Sigmoid colon (tissue), 7 donors: ENCODE measurements at places on chromosomes 13 and 19. TPM values are rescaled to one million over a fixed set of nuclear protein-coding genes. Genes with fewer than 3 reads are reported as not detected.

GRCh38 chr19:42129399-42130253, 2.6 kb downstream of the POU2F2 start:
- DNase-seq: no peak

DNA sequence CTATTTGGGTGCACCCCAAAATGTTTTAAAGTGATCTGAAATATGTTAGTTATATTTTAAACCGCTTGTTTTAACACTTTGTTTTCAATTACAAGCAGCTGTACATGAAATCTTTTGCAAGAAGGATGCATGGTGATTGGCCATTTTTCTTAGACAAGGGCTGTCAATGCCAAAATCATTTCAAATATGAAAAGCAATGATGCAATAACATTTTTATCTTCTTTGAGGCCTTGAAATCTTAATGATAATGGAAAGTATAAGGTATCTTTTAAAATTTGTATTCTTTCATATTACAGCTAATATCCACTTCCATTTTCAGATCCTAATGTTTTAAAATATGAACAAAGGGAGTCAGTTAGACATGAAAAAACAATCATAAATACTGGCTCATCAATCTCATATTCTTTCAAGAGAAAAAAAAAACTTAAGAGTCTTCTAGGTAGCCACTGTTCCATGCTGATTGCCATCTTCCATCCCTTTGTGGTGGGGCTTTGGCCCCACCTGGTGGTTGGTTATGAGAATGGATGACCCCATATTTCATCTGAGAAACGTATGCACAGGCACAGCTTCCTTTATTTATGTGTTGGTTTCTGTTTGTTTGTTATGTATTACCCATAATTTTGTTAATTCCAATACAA, 330.3 kb upstream of the MIR17HG start:
- DNase-seq: no peak

Gene C19orf85
- total RNA-seq: not detected

Gene IGFL2
- 1.8 TPM for total RNA-seq

Gene INSL3
- total RNA-seq: not detected

Gene ZNF587B
- total RNA-seq: 13.0 TPM
